H4 (cell line): ENCODE measurements at places on chromosomes 7 and 10.

DNA sequence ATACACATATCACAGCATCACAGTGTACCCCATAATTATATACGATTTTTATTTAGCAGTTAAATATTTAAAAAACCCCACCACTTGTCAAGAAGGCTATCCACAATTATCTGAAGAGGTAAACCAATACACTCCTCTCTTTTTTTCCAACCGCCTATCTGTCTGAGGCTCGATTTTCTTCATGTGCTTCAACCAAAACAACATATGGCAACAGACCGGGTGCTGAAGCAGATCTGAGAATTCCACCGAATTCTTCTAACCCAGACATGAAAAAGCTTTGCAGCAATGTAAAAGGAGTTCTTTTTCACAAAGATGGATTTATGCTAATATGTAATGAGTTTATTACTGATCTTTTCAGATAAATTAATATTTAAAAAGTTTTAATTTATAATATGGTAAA is 132.4 kb upstream of the RHEB start:
- no peak for DNase-seq

GRCh38 chr10:132974886-132975830 is 32.8 kb upstream of the CFAP46 start:
- DNase-seq: no peak

GRCh38 chr10:8086315-8086714 is 31.8 kb downstream of the GATA3 start:
- no peak for DNase-seq

DNA sequence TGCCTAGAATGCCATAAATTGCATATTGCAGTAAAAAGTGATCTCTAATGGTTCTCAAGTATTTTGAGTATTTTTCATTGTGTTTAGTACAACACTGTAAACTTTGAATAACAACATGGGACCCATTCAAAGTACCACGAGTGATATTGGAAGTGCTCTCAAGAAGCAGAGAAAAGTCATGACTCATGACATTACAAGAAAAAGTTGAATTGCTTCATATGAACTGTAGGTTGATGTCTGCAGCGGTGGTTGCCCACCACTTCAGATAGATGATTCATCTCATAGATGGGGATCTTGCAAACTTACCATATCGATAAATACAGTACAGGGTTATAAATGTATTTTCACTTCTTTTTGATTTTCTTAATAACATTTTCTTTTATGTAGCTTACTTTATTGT is 33.9 kb downstream of the ENTPD1 start:
- DNase-seq: no peak

GRCh38 chr7:131723926-131724325 is 167.5 kb upstream of the PODXL start:
- DNase-seq: peak; percentile 23

DNA sequence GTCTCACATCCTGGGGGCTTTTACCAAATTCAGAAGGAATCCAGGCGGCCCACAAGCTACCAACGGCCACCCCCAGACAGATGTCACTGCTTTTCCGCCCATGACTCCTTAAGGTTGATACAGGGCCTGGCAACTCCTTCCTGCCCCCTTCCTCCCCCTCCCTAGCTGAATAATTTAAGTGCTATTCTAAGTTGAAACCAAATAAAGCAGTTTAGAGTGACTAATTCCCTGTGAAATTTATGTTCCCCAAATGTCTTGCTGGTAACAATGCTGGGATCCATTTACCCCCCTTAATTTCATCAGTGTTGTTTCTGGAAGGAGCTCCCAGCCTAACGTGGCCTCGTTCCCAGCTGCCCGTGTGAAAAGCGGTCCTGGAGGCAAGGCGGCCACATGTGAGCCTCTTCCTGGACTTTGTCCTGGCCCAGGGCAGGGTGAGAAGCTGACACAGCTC is 109.6 kb downstream of the TMEM130 start:
- no peak for DNase-seq

DNA sequence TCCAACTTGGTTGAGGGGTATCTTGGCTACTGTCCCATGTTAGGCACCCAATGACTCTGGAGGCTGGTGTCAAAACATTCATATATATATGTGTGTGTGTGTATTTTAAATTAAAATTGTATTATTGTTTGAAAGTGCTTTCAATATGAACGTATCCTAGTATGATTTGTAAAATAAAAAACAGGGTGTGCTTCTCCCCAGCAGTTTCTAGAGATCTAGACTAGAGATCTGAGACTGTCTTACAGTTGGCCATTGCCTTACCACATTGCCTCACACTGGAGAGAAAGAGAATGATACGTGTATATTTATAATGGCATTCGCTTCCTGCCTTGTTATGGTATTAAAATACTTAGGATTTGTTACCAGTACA is 1.2 kb downstream of the BAG3 start:
- DNase-seq: peak; percentile 73

- DNase-seq: no peak
These were observed 58.8 kb downstream of the CAV1 start for GRCh38 chr7:116583653-116584052.

DNA sequence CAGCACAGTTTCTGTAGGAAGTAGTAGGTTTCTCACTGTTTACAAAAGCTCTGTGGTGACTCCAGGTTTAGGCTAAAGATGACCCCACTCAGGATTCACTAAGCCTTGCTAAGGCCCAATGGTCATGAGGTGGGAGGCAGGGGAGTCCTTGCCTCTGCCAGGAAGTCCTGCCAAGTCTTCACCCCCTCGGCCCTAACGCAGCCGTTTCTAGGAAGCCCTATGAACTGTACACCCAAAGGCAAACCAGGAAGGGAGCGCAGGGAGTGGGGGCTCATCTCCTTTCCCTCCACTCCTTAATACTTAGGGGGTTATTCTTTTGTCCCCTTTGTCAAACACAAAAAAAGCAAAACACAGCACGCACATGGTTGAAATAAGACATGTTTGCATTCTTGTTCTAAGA is 64.6 kb downstream of the CTBP2 start:
- DNase-seq: no peak

- DNase-seq: no peak
These were observed 8.6 kb downstream of the KIFBP start for GRCh38 chr10:68997211-68997610.

DNA sequence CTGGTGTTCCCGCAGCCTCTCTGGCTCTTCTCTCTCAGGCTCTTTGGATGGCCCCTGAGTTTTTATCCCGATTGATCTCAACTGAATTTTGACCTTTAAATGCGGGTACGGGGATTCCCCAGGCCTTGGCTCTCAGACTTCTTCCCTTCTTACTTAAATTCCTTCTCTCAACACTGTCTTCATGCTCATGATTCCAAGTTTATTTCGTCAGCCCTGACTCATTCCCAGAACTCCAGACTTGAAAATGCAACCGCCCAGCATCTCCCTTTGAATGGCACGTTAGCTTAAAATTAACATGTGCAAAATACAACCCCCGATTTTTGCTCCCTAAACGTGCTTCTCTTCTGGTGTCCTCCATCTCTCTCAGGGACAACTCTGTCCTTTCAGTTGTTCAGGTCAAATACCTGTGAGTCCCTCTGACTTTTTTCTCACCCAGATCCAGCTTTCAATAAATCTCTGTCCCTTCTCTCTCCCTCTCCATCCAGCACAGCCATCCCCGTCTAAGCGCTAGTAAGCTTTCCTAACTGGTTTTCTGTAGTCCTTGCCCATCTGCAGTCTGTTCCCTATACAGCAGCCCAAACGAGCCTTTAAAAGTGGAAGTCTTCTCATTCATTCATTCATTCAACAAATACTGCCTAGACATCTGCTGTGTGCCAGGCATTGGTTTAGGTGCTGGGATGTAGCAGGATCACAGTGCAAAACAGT is 7.1 kb downstream of the HECW1 start:
- no peak for DNase-seq

GRCh38 chr10:35421553-35422178 is 85.4 kb downstream of the CCNY start:
- peak; percentile 44 for DNase-seq

- DNase-seq: no peak
These were observed 22.6 kb downstream of the TBATA start for GRCh38 chr10:70762441-70763175.

GRCh38 chr7:151755131-151755801 is 121.6 kb downstream of the PRKAG2 start:
- no peak for DNase-seq

DNA sequence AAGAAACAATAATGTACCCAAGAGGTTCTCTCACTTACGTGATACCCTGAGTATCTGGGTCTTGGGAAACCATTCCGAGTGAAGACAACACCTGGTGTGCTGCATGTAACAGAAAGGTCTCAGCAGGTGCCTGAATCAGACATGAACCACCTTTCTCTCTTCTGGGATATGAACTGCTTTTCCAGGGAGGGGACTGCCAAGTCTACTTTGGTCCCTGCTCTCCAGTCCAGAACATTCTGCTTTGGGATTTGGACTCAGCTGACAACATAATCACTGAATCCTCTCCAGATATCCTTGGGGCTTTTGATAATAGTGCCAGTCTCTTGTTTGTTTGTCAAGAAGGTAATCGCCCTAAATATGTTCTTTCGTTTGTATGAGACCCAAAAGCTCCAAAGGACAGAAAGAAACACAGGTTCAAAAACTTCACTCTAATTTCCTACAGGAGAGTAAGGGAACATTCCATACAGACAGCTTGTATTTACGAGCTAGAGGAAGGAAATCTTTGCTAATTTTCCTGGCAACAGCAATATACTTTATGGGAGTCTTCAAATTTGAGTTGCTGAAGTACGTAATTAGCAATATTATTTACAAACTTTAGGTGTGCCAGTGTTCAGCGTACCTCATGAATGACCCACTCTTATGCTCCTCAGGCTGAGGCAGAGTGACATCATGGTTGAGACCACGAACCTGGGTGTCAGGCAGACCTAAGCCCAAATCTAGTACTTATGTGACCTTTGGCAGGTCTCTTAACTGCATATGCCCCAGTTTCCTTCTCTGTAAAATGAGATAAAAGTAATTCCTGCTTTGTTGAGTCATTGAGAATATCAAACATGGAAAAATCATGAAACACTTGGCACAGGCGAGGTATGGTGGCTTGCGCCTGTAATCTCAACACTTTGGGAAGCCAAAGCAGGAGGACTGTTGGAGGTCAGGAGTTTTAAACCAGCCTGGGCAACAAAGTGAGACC is 5.4 kb downstream of the ABLIM1 start:
- DNase-seq: no peak

- no peak for DNase-seq
These were observed 704.9 kb upstream of the AUTS2 start for GRCh38 chr7:68893411-68893810.

GRCh38 chr10:51314481-51314880 is 240.2 kb downstream of the PRKG1 start:
- no peak for DNase-seq

- no peak for DNase-seq
These were observed 110.7 kb downstream of the VIPR2 start for GRCh38 chr7:159033956-159034355.

DNA sequence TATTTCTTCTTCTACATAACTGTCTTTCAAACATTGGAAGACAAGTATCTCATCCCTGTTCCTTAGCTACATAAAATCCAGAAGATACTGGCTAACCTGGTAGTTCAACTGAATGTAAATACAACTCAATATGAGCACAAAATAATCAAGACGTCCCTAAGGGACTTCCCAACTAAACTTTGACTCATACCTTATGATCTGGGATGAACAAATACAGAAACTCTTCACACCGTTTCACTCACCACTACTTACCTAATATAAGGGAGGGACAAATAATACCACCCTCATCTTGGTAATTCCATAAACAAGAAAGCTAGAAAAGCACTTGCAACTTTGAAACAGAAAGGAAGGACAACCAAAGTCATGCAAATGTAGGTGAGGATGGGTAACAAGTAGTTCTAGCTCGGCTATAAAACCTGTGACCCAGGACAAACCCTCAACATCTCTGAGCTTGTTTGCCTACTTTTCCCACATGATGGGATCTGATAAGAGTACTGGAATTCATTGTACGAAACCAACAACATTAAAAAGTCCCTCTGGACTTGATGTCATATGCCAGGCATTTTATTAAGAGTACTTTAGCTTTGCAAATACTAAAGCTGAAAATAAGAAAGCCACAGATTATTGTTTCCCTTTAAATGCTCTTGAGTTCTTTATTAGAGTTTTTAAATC is 121.9 kb downstream of the STRA8 start:
- no peak for DNase-seq

GRCh38 chr10:132921086-132921485 is 21.3 kb downstream of the CFAP46 start:
- DNase-seq: no peak

DNA sequence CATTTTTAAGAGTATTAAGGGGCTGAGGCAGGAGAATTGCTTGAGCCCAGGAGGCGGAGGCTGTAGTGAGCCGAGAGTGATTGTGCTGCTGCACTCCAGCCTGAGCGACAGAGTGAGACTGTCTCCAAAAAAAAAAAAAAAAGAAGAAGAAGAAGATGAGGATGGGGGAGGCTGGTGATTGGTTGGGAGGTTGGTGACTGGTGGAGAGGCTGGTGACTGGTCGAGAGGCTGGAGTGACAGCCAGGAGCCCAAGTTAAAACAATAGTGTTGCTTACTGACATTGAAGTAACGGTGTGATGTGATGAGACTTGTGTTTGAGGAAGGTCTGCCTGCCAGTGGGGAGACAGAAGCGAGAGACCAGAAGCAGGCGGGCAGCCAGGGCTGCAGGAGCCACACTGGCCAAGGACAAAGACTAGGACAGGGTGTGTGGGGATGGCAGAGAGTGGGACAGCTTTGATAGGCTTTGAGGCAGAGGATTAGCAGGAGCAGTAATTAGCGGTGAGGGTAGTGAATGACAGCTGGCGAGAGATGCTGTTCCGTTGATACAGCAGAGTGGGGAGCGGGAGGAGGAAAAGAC is 4.9 kb downstream of the SRRT start:
- no peak for DNase-seq

DNA sequence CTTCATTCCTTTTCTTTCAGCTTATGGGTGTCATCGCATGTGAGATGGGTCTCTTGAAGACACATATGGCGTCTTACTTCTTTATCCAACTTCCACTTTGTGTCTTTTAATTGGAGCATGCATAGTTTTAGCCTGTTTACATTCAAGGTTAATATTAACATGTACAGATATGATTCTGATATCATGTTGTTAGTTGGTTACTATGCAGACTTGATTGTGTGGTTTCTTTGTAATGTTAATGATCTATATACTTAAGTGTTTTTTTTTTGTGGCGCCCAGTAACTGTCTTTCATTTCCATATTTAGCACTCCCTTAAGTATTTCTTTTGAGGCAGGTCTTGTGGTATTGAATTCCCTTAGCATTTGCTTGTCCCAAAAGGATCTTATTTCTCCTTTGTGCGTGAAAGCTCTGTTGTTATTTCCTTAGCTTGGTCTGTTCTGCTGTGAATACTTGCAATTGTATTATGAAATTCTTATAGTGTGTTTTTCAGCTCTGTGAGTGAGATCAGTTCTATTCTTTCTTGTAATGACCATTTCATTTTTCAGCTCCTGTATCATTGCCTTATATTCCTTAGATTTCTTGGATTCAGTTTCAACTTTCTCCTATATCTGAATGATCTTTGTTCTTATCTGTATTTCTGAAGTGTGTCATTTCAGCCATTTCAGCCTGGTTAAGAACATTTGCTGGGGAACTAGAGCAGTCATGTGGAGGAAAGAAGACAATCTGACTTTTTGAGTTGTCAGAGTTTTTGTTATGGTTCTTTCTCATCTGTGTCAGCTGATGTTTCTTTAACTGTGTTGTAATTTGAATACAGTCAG is 88.4 kb downstream of the ABCA13 start:
- DNase-seq: no peak
